ENCODE measurements at places on chromosomes 12 and 14. TPM values are rescaled to one million over a fixed set of nuclear protein-coding genes. Genes with fewer than 3 reads are reported as not detected.

The SMCO2 gene
- total RNA-seq: 1.8 TPM

The SPIC gene
- total RNA-seq: not detected

The GUCY2C gene
- not detected for total RNA-seq

The SERPINA3 gene
- total RNA-seq: 0.79 TPM

The RERG gene
- 0.53 TPM for total RNA-seq

The L2HGDH gene
- 6.6 TPM for total RNA-seq

The KRT3 gene
- 0.13 TPM for total RNA-seq

The LGR5 gene
- total RNA-seq: not detected

The LPAR5 gene
- 4.1 TPM for total RNA-seq

The TMEM229B gene
- total RNA-seq: 1.2 TPM

The PRICKLE1 gene
- total RNA-seq: 2.4 TPM

The EIF5 gene
- total RNA-seq: 180 TPM

The MSI1 gene
- not detected for total RNA-seq

The PTPRR gene
- total RNA-seq: under 0.01 TPM

Measured in bronchial epithelial cell (primary cell).